ENCODE measurements at places on chromosomes 3 and 15. TPM values are rescaled to one million over a fixed set of nuclear protein-coding genes. Genes with fewer than 3 reads are reported as not detected.

- DNase-seq = no peak
These were observed 190.5 kb upstream of the NECTIN3 start for GRCh38 chr3:110881069-110881468.

GRCh38 chr3:19543212-19543841 is 390.7 kb downstream of the EFHB start:
- no peak for DNase-seq

The GAP43 gene
- total RNA-seq = 4.9 TPM

GRCh38 chr3:78765671-78766485 is 1001.9 kb downstream of the ROBO1 start:
- no peak for DNase-seq

- no peak for DNase-seq
These were observed 25.2 kb upstream of the IQSEC1 start for GRCh38 chr3:13098192-13098988.

GRCh38 chr3:48446425-48447193 is at the start of gene ATRIP:
Gene ATRIP, plus strand, starts transcription at chr3:48446737. Its CDS starts 109 bp downstream, at chr3:48446846.
- peak; percentile 90 for DNase-seq

DNA sequence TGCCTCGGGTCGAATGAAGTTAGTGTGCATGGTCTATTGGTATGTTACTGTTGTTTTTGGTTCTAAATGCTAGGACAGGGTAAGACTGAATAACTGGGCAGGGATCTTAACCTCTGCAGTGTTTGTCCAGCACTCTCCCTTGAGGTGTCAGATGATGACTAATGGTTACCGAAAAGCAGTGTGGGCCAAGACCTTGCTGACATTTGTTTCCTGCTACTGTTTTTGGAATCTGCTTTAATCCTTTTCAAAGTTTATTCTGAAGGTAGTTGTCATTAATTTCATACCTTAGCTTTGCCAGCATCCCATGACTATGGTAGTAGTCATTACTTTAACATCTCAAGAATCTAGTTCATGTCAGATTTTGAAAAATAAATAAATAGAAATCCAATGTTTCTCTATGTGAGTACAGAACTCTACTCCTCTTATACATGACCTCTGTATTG is 117.0 kb downstream of the P3H2 start:
- no peak for DNase-seq

GRCh38 chr15:77580996-77581682 is 51.6 kb downstream of the LINGO1 start:
- DNase-seq = no peak

DNA sequence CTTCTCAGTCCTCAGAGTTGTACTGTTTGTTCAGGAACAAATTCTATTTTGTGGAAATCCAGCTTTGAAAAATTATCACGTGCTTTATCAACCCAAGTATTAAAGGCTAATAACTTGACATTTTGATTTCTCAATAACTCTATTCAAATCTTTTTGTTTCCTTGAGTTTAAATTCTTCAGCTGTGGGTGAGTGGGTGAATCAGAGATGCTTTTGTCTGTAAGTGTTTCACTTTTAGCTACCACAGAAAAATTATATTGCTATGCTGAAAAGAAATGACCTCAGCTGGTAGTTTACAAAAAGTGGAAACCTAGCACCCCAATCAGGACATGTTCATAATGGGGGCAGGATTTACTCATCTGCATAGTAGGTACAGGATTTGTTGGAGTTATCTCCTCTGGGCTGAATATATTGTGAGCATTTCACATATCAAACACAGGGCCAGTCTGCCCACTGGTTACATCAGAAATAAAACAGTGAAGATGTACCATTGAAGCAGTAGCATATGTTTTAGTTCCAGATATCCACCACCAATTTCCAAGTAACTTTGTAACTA is 30.5 kb downstream of the MINDY4B start:
- no peak for DNase-seq

DNA sequence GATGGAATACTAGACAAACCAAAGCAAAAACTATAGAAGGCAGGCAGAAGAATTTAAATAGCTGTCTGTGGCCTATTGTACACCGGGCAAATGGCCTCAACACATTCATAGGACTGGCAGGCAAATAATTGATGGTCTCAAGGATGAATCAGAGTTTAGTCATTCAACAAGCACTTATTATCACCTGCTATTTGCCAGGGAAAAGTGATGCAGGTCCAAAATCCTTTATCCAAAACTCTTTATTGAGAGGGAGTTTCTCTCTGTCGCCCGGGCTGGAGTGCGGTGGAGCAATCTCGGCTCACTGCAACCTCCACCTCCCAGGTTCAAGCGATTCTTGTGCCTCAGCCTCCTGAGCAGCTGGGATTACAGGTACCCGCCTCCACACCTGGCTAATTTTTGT is 2.3 kb downstream of the EIF2AK4 start:
- no peak for DNase-seq

DNA sequence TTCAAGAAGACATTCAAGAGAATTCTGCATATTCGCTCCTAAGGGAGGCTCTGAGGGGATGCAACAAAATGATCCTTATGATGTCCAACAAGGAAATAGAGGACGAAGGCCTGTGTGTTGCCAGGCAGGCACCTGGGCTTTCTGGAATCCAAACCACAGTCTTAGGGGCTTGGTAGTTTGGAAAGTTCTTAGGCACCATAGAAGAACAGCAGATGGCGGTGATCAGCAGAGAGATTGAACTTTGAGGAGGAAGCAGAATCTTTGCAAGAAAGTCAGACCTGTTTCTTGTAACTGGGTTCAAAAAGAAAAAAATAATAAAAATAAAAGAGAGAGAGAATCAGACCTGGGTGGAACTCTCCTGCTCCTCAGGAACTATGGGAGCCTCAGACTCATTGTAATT is 11.7 kb upstream of the ATG7 start:
- DNase-seq = no peak

The OXSR1 gene
- total RNA-seq = 22.8 TPM

The SOX2 gene
- 2.9 TPM for total RNA-seq

The EXOSC7 gene
- 56.2 TPM for total RNA-seq

DNA sequence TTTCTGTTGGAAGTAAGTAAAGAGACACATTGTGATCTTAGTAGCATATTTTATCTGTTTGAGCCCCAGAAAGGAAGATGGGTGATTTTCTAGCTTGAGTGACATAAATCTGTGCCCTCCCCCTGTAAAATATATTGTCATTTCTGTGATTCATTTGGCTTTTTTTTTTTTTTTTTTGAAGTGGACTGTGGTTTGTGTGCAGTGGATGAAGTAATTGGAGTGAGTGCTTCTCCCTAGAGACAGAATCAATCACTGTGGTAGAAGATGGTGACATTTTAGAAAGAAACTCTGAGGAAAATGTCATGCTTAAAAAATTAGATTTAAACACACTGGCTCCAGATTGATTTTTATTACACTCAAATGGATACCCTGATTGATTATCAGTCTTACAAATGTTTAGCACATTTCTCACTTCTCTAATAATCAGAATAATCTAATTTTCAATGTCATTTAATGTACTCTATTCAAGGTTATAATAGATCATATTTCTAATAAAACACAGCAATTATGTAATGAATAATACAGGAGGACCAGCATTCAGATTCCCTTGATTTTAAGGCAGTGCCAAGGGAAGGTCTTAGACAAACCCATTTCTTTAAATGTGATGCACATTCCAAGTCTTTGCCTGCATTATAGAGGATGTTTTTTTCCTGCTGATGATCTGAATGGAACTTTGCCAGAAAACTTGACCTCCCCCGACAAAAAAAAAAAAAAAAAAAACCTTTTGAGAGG is 116.6 kb downstream of the TOP2B start:
- no peak for DNase-seq

DNA sequence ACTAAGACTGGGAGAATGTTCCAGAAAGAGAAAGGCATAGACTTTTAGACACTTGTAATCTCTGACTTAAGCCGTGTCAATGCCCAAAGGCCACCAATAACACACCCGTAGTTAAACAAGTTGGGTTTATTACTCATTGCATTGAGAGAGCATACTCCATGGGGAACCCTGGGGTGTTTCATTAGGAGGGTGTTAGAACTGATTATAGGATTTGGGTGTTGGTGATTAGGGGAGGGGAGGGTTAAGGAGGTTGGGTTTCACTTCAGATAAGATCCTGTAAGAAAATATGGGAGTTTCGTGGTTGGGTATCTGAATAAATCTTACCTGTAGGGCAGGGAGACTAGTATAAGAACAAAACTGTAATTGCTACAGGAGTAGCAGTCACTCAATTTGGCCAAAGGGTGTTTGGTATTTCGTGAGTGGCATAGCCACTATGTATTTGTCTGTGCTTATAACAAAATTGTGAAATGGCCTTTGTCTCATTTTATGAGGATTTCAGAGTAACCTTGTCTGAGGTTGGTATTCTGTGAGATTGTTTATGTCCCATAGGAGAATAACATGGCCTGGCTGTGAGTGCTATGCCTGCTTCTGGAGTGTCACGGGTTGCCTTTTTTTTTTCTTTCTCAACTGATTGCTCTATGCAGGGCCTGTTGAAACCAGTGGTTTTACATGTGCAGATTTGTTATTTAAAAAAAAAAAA is 2.9 kb downstream of the HACD3 start:
- DNase-seq = no peak

DNA sequence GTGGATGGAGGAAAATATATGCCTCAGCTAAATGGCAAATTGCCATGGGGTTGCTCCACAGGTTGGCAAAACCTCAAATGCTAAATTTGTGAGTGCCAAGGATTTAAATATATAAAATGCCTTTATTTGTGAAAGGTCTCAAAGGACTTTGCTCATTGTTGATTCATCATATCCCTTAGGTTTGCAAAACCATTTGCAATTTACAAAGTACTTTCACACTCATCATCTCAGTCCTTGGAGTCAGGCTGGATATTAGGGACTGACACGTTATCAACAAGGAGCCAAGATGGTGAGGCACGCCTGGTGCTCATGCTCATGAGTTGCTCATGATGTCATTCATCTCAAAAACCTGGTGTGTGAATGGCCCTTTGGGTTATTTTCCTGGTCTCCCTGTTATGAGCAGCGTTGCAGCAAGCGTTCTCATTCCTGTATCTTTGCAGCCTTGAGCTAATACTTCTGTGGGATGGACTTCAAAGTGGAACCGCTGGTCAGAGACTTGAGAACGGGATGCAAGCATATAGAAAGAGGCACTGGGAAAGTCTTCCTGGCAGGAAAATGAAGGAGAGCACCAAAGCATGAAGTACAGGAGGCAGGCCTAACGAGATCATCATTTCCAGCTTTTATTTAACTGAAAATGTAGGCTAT is 66.0 kb downstream of the MYO1E start:
- DNase-seq = no peak

DNA sequence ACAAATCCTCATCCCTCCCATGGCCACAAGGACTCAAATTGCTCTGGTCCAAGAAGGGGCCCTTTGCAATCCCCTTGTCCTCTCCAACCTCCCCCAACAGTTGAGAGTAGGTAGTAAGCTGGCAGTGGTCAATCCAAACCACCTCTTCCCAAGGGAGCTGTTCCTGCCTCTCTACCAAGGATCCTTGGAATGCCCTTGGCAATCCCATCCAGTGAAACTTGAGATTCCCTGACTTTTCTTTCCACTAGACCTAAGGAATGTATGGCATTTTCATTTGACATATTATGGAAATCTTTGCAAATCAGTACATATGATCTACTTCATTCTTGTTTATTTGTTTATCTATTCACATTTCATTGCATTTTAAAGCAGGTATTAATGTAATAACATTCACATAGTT is 4.8 kb upstream of the RBP2 start:
- DNase-seq = no peak

DNA sequence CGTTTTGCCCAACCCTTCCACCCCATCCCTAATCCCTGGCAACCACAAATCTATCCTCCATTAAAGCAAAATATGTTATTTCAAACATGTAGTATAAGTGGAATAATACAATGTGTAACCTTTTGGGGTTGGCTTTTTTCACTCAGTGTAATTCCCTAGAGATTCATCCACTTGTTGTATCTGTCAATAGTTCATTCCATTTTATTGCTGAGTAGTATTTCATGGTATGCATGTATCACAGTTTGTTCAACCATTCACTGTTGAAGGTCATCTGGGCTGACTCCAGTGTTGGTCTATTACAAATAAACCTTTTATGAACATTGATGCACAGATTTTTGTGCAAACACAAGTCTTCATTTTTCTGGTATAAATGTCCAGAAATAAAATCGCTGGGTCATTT is 38.8 kb downstream of the BSN start:
- no peak for DNase-seq

- no peak for DNase-seq
These were observed 777 bp upstream of the SLC51A start for GRCh38 chr3:196215493-196216020.

DNA sequence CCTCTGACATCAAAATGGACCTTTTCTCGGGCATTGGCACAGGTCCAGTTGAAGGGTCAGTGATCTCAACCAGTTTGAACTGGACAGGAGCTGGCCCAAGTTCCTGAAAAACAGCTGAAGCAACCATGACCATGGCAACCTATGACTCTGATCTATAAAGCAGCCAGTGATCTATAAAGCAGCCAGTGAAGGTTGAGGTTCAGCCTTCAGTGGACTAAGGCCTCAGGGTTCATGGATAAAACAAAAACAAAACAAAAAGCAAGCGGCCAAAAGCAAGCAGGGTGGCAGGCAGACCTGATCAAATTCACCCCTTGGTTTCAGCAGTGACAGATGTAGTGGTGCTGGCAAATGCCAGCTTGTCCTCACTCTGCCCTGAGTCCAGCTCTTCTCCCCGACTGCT is 10.0 kb upstream of the CHRNB4 start:
- no peak for DNase-seq

Data from vagina (tissue), 2 donors.